ENCODE measurements at places on chromosomes 4 and X.

DNA sequence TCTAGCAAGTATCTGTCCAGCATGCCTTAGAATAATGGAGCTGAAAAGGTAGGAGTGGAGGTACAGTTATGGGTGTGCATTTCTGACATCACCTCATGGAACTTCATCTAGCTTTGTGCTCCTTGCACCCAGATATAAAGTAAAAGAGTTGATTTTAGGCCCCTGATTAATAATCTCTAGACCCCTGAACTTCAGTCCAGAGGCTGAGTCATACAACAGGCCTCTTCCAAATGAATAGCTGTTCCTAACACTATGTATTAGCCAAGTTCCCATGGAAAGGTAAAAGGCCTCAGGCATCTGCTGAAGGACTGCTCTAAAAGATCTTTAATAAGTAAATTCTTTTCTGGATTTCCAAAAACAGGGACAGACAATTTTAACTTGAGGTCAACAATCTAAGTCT lies 16.2 kb downstream of the TBC1D9 start:
- DNase-seq, result no peak

GRCh38 chrX:134548257-134549201 lies 88.6 kb downstream of the HPRT1 start:
- DNase-seq, result peak; percentile 34

- no peak for DNase-seq
These were observed 58.9 kb upstream of the NFKB1 start for GRCh38 chr4:102441978-102442911.

DNA sequence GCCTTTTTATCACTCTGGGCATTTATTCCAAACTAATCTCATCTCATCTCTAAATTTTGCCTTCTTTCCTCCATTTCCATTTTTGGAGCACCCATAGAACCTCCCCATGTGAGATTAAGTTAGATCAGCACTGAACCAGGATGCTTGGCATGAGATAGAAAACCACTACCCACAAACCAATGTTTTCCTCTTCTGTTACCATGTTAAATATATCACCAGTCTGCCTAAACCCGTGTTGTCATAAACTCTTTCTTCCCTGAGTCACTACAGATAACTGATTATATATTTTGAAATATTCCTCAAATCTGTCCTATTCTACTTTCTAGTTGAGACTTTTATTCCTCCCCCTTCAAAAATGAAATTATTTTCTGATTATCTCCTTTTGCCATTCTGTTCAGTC lies 37.6 kb downstream of the GABRB1 start:
- no peak for DNase-seq

DNA sequence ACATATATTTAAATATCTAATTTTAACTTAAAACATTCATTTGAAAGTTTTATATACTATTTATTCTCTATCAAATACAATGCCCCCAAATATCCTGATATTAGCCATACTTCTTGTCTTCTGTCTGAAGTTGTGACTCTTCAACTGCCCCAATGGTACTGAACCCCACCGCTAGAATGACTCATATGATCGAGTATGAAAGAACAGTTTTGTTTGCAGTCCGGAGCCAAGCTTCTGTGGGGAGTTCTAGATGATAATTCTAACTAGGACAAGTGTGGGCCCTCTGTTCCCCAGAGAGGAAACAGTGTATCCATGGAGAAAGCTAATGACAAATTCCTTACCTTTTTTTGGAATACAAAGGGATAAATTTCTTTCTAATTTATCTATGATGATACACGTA lies 24.7 kb upstream of the CT47A1 start:
- no peak for DNase-seq

- no peak for DNase-seq
These were observed 96.6 kb upstream of the GUCY1A1 start for GRCh38 chr4:155569960-155570515.

Measured in SW480 (cell line).